Renal cortical epithelial cell (primary cell): ENCODE measurements at places on chromosomes 3 and 15.

GRCh38 chr15:60773255-60773654, 294.3 kb upstream of the ICE2 start:
- DNase-seq, result no peak

- no peak for DNase-seq
Measured at GRCh38 chr15:51754267-51754666, 2.9 kb downstream of the TMOD2 start.

DNA sequence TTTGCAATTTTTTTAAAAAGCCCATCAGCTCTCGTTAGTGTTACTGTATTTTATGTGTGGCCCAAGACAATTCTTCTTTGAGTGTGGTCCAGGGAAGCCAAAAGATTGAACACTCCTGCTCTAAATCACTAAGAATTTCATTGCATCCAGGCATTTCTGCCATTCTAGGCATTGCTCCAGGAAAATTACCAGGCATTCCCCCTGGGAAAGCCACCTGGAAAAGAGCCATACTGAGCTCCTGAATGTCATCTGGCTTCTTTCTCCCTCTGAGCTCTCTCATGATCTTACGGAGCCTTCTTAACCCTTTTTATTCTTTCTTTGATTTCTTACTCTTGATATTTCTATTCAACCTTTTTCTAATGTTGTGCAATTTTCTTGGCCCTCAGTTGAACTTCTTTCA, 202.2 kb downstream of the DOCK3 start:
- no peak for DNase-seq

DNA sequence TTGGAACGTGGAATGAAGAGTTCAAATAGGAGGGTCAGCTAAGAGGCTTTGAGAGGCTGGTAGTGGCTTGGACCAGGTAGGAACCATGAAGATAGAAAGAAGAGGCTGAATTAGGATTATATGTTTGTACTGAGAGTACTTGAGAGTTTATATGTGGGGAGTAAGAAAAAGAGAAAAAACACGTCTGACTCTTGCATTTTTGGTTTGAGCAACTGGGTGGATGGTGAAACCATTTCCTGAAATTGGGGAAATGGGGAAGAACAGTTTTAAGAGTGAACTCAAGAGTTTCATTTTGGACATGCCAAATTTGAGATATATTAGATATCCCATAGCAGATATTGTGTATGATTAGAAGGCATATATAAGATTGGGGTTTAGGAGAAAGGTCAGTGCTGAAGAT, 92.9 kb upstream of the TNIK start:
- no peak for DNase-seq

DNA sequence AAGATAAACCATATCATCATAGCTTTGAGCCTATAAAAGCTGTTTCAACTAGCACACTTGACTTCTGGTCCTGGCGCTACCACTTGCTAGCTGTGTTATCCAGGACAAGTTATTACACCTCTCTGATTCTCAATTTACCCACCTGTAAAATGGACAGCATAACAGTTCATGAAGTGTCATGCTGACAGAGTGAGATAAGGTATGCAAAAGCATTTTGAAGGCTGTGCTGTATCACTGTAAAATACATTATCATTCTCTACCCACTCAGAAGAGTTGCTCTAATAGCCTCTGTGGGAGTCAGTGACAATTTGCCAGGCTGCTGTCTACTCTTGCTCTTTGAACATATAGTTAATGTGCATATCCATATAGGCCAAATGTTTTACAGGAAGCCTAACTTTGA, 93.0 kb downstream of the SSR3 start:
- no peak for DNase-seq

DNA sequence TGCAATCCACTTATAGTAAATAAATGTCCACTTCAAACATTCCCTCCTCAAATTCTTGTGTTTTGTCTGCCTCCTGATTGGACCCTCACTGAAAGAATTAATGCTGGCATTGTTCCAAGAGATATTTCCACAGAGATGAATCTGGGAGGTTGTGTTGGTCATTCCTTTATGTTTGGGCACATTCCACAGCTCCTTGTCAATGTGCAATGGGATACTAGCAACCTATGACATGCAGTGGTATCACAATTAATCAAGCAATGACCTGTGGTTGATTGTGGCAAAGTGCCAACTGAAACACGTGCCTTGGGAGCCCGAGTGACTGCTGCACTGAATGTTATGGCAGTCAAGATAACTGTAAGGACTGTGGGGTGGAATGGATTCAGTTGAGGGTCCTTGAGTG, 55.0 kb upstream of the SNRPN start:
- no peak for DNase-seq

GRCh38 chr3:187521546-187521945, 148.6 kb downstream of the SST start:
- DNase-seq, result no peak

- no peak for DNase-seq
Measured at GRCh38 chr3:187799942-187800641, 54.8 kb upstream of the BCL6 start.

DNA sequence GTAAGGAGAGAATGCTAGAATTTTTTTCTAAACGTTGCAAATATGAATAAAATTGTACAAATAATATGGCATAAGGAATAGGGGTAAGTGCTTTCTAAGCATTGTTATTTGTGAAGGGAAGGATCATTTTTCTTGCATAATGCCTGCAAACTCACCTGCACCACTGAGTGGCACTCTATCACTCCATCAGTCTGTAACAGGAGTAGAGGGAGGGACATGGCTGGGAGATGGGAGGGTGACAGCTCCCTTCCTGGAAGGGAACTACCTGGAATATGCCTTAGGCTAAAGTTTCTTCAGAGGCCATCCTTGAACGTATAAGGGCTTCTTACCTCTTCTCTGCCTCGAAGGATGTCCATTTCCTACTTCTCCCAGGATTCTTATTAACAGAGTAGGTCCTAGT, 3.0 kb downstream of the NAALADL2 start:
- peak; percentile 55 for DNase-seq

GRCh38 chr3:2166552-2166951, 67.9 kb downstream of the CNTN4 start:
- peak; percentile 22 for DNase-seq

DNA sequence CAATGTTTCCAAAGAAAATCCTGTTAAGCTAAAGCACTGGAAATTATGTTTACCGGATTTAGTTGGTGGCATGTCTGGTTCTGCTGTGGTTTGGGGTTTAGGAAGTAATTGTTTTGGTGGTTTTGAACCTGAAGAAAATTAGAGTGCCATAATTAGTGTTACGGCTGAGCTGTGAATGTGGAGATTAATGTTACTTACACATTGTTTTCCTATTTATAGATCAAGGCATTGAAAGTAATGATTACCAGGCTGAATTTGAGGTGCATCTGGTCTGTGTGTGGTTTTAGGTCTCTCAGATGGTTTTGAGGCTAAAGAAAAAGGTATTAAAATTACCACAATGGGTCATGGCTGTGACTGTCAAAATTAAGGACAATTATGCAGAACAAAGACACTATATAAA, 128.9 kb downstream of the TFG start:
- no peak for DNase-seq
